Activated CD4-positive, CD25-positive, alpha-beta regulatory T cell (primary cell): ENCODE measurements at places on chromosomes 12 and 14.

DNA sequence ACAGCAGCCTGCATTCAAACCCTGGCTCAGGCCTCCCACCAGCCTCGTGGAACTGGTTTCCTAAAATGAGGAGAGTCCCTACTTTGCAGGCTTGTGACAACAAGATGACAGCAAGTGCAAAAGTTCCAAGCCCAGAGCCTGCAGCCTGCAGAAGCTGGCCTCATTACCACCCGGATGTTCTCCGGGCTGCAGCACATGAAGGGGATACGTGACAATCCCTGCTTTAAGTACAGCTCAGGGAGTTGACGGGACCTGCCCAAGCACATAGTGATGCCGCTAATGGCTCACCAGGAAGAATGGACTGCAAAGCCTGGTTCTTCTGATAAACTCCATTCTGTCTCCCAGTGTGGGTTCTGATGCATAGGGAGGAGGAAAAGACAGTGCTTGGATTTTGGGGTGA, 15.0 kb downstream of the SSH1 start:
- no peak for DNase-seq

- DNase-seq: no peak
These were observed 4.3 kb downstream of the NIN start for GRCh38 chr14:50826681-50827080.

GRCh38 chr12:90253674-90254181, 545.1 kb upstream of the ATP2B1 start:
- DNase-seq: no peak

DNA sequence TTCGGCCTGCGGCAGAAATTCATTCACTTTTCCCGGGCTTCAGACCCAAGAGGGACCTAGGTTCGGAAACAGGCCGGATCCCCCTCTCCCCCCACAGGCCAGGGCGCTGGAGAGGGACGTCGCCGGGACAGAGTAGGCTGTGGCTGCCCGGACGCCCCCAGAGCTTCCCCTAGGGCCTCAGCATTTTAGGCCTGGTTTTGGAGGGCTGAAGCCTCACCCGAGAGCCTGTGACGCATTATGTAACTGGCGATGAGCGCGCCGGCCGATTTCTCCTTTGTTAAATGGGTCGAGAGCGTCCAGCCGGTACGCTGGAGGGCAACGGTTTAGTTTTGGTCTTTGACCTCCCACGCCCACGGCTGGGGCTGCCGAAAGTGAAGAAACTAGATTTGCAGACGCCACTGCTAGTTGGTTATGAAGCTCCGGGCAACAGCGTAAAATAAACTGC, 657 bp downstream of the PEBP1 start:
- peak; percentile 13 for DNase-seq
